ENCODE measurements at places on chromosomes 7 and 10.

- DNase-seq = peak; percentile 57
Measured at GRCh38 chr7:51316666-51317581, at the start of gene COBL. Gene COBL, minus strand, starts transcription at chr7:51316809. Its CDS starts 176 bp downstream, at chr7:51316633.

GRCh38 chr10:108735380-108735779, 1187.9 kb downstream of the XPNPEP1 start:
- no peak for DNase-seq

DNA sequence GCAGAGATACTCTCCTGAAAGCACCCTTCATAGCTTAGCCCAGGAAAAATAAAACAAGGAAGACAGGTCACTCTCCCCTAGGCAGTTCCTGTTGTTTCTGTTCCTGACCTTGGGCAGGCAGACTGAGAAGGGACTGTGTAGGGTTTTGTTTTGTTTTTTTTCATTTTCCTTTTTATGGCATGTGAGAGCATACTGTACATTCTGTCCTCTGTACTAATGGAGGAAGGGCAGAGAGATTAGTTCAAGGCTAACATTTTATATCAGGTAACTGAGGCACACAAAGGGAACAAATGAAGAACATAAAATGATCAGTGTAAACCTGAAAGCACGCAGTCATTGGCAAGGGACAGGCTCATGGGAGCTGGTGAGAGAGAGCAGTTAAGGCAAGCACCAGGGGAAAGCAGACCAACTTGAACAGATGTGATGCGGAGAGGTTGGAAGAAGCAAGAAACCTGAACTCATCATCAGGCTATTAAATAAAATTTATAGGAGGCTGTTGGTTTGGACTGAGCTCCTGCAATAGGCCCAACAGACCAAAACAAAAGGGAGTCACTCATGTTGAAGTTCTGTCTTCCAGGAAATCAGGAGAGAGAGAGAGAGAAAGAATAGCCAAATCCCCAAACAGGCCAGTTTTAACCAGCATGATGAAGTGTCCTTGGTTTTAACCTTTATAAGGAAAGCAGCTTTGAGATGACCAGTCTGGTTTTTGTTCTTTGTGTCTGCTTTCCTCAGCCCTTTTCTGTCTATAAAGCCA, 34.1 kb upstream of the PDCD4 start:
- no peak for DNase-seq

GRCh38 chr10:123583639-123584418, 82.3 kb upstream of the GPR26 start:
- peak; percentile 92 for DNase-seq

- peak; percentile 55 for DNase-seq
Measured at GRCh38 chr7:36784991-36785940, 61.0 kb upstream of the AOAH start.

- DNase-seq = peak; percentile 84
Measured at GRCh38 chr10:71852355-71852937, 1.4 kb upstream of the PSAP start.

DNA sequence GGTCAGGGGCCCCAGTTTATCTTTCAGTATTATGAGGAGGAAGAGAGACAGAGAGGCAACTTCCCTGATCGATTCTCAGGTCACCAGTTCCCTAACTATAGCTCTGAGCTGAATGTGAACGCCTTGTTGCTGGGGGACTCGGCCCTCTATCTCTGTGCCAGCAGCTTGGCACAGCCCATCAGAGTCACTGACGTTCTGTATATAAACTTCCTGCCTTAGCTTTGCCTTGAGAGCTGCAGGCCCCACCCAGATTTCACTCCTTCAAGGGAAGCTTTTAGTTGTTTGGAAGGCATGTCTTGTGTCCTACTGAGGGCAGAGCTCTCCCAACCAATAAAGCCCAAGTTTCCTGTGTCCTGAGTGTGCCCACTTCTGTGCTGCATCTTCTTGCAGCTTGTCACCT, 242.5 kb upstream of the PRSS58 start:
- DNase-seq = no peak

- no peak for DNase-seq
Measured at GRCh38 chr7:105141068-105141467, 127.1 kb downstream of the KMT2E start.

DNA sequence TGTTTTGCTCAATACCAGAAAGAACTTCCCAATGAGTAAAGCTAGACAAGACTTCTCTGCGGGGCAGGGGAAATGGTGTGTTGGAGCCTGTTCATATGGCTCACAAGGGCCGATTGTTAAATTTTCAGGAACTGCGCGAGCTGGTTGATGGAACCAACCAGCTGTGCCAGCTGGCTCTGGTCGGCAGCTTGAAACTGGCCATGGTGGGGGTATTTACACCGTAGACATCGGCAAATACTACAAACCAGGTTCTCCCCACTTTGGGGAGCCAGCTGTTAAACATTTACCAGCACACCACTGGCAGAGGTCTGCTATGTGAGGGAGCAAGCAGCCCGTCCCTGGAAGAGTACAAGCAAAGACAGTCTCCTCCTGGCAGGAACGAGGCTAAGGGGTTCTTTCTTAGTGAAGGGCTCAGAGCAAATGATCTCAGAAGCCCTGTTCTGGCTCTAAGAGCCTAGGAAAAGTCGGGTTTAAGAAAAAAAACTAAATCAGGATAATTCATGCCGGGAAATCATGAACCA, 8.8 kb upstream of the ZMIZ1 start:
- peak; percentile 55 for DNase-seq

DNA sequence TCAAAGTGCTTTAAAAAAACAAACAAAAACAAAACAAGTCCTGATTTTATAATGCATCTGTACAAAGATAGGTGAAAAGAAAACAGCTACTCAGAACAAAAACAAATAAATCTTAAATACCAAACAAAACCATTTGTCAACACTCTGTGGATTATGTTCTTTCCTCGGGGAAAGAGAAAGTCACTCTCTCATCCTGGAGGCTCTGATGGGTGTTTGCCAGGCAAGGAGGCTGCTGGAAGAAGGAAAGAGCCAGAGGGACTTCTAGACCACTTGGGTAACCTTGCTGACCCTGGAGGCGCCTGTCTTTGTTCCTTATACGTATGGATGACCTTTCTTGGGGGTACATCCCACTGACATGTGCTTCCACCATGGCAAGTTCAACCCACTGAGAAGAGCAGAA, 92.8 kb downstream of the ZRANB1 start:
- DNase-seq = no peak

All from suppressor macrophage treated with lipopolysaccharide for 1 hour (primary cell).